ENCODE measurements at places on chromosomes 7 and 10.

GRCh38 chr10:73060738-73061635 is 35.7 kb downstream of the P4HA1 start:
- peak; percentile 15 for DNase-seq

GRCh38 chr10:113683300-113683699 is 3.6 kb downstream of the CASP7 start:
- DNase-seq = no peak

- peak; percentile 52 for DNase-seq
Observed at GRCh38 chr7:13279854-13280435, 592.5 kb downstream of the ARL4A start.

GRCh38 chr7:112431803-112432202 is 18.5 kb upstream of the IFRD1 start:
- DNase-seq = no peak

- DNase-seq = no peak
Observed at GRCh38 chr10:88070080-88070880, 206.9 kb downstream of the PTEN start.

DNA sequence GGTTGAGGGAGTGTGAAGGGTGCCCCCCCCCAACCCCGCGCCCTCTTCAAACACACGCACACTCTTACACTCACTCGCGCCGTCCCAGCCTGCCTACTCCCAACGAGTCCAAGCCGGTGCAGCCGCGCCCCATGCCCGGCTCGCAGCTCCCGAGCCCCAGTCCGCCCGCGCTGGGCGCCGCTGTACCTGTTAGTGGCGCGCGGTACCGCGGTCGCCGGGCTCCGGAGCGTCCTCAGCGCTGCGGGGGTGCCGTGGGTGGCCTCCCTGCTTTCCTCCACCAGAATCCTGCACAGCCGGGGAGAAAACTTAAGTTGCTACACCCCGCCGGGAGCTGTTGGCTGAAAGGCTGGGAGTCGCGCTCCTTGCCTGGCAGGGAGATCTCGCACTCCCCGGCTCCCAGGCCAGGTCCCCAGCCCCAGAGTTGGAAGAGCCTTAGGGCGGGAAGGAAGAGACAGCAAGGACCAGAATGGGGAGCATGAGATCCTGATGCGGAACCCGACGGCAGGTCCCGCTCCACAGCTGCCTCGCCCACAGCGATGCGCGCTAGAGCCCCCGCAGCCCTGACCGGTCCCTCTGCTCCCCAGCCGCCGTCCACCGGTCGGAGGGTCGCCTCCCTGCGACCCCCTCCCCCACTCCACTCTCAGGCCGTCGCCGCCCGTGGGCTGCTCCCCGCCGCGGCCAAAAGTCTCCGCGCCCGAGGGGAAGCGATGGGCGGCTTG is 863 bp downstream of the ST8SIA6 start:
- peak; percentile 1 for DNase-seq
